ENCODE measurements at places on chromosomes 3 and 15. TPM values are rescaled to one million over a fixed set of nuclear protein-coding genes. Genes with fewer than 3 reads are reported as not detected.

GJD2 gene
- not detected for polyA plus RNA-seq

CLDN18 gene
- polyA plus RNA-seq, result not detected

DUOX2 gene
- 0.02 TPM for polyA plus RNA-seq

SLC9C1 gene
- polyA plus RNA-seq, result not detected

DZIP1L gene
- polyA plus RNA-seq, result 3.0 TPM

DNA sequence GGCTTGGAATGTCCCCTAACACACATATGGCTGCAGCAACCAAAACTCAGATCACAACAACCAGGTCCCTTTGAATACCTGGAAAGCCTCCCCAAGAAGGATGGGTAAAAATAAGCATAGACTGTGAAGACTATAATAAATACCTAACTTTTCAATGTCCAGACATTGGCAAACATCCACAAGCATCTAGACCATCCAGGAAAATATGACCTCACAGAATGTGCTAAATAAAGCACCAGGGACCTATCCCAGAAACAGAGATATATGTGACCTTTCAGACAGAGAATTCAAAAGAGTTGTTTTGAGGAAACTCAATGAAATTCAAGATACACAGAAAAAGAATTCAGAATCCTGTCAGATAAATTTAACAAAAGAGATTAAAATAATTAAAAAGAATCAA, 109.2 kb downstream of the NEDD4 start:
- peaks cover 1% of the 10 kb centered on the region for H3K4me1 ChIP-seq
- DNase-seq, result peak; percentile 55
- H3K27me3 ChIP-seq, result no peaks in the 10 kb centered on the region
- H3K36me3 ChIP-seq, result no peaks in the 10 kb centered on the region

DNA sequence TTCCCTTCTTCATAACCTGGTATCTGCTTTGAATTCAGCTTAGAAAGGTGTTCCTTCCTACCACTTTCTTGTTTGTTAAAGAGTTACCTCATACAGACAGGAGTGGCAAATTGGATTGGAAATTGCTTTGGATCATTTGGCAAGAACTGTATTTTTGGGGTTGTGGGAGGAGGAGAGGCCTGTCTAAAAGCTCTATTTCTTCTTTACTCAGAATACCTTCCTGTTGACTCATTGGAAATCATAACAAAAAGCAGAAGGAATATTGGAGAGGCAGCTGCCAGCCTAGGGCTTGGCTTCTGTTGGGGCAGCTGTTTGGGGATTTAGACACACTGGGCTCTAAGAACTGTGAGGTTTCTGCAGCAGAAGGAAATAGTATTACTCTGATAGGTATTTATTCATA, 14.2 kb downstream of the IQGAP1 start:
- H3K27ac ChIP-seq, result peak overlapping the region; percentile 100
- DNase-seq, result peak; percentile 94
- no peaks in the 10 kb centered on the region for H3K27me3 ChIP-seq

DNA sequence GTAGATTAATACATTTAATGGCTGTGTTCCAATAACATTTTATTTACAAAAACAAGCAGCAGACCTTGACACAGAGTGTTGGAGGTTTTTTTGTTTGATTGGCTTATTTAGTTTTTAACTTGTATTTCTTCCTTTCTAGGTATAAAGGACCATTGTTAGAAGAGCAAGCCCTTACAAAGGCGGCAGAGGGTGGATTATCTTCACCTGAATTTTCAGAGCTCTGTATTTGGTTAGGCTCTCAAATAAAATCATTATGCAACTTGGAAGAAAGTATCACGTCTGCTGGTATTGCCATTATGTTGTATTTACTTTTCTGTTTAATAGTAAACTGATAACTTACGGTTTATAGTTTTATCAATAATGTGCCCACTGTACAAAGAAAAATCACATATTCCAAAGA, 10.0 kb downstream of the FAM98B start:
- H3K36me3 ChIP-seq, result no peaks in the 10 kb centered on the region
- no peak overlapping the region for H3K4me3 ChIP-seq
- H3K27me3 ChIP-seq, result no peaks in the 10 kb centered on the region
- no peak for DNase-seq
- no peak overlapping the region for H3K27ac ChIP-seq

DNA sequence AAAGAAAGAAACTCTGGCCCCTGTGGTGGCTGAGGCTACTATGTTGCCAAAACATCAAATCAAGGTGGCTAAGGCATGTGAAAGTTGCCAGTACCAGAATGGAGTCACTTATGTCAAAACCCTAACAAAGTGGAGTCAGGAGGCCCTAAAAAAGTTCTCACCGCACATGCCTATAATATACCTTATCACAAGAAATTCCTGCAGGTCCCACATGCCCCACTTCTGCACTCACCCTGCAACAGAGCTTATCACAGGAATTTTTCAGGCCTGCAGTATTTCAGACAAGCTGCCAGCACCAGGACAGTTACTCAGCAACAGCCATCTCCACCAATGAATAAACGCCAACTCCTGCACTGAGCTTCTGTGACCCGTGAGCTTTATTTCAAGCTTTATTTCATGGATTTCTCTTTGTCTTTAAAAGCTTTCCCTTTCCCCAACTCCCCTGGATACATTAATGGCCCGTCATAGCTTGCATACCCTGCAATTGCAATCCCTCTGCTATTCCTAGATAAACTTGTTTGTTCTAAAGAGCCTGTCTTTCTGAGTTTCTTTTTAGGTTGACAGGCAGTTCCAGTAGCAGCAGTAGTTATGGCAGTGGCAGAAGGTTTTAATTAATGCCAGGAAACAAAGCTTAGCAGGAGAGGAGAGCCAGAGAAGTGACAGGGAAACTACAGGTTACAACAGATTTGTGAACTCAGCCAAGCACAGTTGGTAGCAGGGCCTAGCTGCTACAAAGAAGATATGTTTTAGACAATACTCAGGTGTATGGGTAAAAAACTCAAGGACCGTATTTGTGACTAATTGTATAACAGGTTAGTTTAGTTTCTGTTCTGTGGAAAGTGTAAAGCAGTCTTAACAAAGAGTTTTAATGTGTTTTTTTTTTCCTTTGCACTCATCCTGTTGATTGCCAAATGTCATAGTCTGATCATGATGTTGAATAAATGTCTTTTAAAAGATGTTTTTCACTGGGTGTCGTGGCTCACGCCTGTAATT, 15.9 kb upstream of the TMEM42 start:
- H3K36me3 ChIP-seq, result peaks cover 8% of the 10 kb centered on the region
- H3K27me3 ChIP-seq, result no peaks in the 10 kb centered on the region
- H3K4me1 ChIP-seq, result no peaks in the 10 kb centered on the region
- DNase-seq, result no peak

DNA sequence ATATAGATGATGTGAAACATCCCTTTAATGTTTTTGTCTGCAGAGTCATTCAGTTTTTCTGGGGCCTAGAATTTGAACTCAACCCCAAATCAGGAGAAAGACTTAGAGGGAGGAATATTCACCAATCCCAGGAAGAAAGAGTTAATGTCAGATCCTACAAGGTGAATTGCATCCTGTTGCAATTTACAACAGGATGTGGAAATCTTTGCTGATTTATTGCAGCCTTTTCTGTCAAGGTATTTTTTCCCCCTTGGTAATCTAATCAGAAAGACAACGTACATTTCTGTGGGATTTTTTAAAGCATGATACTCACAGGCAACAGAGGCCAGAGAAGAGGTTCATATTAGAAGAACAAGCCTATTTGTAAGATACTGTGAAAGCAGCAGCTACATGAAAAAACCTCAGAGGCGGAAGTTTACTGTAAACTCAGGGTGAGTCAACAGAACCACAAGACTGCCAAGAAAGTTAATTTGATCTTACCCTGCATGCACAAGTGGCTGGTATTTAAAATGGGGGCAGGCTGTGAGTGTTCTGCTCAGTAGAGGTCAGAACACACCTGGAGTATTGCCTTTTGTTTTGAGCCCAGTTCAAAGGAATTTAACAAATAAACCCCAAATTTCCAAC, 531.9 kb downstream of the AGBL1 start:
- H3K27ac ChIP-seq, result no peak overlapping the region
- H3K4me1 ChIP-seq, result no peaks in the 10 kb centered on the region
- no peaks in the 10 kb centered on the region for H3K36me3 ChIP-seq

DNA sequence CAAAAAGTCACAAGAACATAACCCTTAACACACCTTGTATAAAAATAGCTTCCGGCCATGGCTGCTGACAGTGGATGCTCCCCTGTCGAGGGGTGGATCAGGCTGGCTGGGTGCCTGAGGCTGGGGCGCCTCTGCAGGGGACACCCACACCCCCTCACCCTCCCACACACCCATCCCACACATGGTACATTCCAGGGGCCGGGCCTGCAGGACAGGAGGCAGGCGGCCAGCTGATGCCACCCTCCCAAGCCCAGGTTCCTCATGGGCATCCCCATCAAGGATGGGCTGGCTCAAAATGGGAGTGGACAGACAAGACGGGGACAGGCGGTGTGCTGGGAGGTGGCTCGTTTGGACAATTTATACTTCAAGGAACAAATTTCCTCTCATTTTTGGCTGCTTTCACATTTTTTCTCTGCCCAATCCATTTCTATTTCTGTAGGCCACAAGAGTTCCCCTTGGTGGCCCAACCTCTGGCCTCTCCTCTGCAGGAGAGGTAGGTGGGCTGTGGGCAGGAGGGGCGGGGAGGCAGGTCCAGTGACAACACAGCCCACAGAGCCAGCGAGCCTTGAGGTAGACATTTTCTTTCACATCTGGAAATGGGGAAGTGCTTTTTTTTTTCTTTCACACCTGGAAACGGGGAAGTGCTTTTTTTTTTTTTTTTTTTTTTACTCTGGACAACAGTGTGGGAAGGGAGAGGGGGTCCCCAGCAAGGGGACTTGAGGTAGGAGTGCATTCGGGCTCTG, 23.3 kb downstream of the RNU5B-1 start:
- no peaks in the 10 kb centered on the region for H3K36me3 ChIP-seq
- H3K27ac ChIP-seq, result no peak overlapping the region
- H3K27me3 ChIP-seq, result no peaks in the 10 kb centered on the region
- peaks cover 3% of the 10 kb centered on the region for H3K4me1 ChIP-seq
- no peak for DNase-seq

- peaks cover 39% of the 10 kb centered on the region for H3K27me3 ChIP-seq
- no peak overlapping the region for H3K4me3 ChIP-seq
- peaks cover 2% of the 10 kb centered on the region for H3K4me1 ChIP-seq
- DNase-seq, result no peak
- H3K27ac ChIP-seq, result no peak overlapping the region
These were observed 8.4 kb upstream of the PPP1R2 start for GRCh38 chr3:195551381-195551978.

- no peak overlapping the region for H3K4me3 ChIP-seq
- H3K27ac ChIP-seq, result peak overlapping the region; percentile 24
- H3K27me3 ChIP-seq, result no peaks in the 10 kb centered on the region
- DNase-seq, result peak; percentile 52
- no peaks in the 10 kb centered on the region for H3K36me3 ChIP-seq
These were observed 23.5 kb downstream of the RUVBL1 start for GRCh38 chr3:128100161-128100560.

- DNase-seq, result no peak
- no peaks in the 10 kb centered on the region for H3K36me3 ChIP-seq
- H3K4me1 ChIP-seq, result no peaks in the 10 kb centered on the region
These were observed 142.8 kb downstream of the OPA1 start for GRCh38 chr3:193735850-193736249.
